ENCODE measurements at places on chromosomes 5 and 9. TPM values are rescaled to one million over a fixed set of nuclear protein-coding genes. Genes with fewer than 3 reads are reported as not detected.

The IL13 gene
- 0.73 TPM for total RNA-seq

GRCh38 chr5:151628112-151628823 lies 37.1 kb upstream of the FAT2 start:
- no peak for DNase-seq

DNA sequence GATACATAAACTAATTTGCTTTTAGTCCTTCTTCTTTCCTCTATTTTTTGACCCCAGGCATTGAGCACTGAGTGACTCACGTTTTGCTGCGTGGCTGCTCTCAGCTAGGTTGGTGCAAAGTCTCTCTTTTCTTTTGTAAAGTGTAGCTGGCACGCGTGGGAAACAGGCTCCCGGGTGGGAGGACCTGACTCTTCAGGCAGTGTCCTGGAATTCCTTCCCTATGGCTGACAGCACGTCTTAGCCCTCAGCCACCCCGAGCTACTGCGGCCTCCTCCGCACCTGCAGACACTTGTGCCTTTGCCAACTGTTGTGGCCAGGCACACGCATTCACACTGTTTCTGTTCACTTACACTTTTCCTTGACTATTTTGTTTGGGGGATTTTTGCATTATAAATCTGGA lies 877 bp upstream of the SCGB3A1 start:
- no peak for DNase-seq

- DNase-seq, result no peak
These were observed 15.0 kb downstream of the ORM2 start for GRCh38 chr9:114344692-114345091.

GRCh38 chr5:110809006-110809405 lies 70.2 kb downstream of the SLC25A46 start:
- no peak for DNase-seq

DNA sequence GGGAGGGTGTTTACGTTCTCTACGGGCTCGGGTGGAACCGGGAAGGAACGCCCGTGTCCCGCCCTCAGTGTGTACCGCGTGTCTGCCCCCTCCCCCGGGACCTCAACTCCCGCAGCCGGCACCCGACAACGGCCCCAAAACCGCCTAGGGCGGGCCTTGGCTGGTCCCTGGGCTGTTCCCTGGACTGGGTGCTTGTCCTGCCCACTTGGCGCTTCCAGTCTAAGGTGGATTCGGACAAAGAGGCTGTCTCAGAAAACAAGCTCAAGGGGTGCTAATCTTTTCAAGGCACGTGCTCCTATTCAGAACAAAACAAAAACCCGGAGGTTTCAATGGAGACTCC lies 379 bp upstream of the CLK4 start:
- DNase-seq, result no peak

Measured in uterus (tissue), 4 donors.